ENCODE measurements at places on chromosomes 13 and 19.

- DNase-seq: peak; percentile 54
Observed at GRCh38 chr19:29576046-29576606, 30.0 kb upstream of the POP4 start.

DNA sequence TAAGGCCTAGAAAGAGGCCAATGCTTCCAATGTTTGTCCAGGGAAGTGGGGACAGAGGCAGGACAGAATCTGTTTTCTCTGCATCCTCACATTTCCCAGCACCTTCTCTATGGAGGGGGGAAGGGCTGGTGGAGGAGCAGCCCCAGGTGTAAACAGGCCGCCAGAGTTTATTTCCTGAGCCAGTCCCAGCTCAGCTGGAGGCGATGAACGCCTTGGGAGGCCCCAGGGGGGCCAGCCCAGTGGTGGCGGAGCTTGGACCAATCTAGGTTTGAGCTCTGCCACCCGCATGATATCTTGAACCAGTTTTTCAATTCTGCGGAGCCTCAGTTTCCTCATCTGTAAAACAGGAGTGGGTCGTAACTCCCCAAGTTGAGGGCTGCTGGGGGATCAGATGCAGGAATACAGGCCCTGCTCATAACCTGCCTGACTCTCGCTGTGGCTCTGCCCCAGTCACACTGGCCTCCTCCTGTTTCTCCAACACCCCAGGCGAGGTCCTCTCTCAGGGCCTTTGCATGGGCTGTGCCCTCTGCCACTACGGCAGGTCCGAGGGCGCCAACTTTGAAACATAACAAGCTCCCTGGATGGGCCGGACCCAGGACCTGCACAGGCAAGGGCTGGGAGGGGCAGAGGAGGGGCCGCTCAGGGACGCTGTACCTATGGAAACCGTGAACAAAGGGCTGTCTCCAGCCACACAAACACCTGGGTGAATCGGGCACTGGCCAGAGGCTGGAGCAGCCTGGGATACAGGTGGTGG lies 1.1 kb downstream of the TNFAIP8L1 start:
- no peak for DNase-seq

DNA sequence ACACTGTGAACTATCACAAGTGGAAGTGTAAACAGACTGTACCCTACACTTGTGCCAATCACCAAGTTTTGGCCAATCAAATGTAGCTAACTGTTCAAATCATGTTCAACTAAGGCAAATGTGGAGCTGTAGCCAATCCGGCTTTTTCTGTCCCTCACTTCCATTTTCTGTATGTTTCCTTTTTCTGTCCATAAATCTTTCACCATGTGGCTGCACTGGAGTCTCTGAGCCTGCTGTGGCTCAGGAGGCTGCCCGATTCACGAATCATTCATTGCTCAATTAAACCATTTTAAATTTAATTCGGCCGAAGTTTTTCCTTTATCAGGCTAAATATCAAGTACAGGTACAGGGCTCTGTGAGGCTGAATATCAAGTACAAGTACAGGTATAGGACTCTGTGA lies 216.5 kb downstream of the RFC3 start:
- DNase-seq: no peak

DNA sequence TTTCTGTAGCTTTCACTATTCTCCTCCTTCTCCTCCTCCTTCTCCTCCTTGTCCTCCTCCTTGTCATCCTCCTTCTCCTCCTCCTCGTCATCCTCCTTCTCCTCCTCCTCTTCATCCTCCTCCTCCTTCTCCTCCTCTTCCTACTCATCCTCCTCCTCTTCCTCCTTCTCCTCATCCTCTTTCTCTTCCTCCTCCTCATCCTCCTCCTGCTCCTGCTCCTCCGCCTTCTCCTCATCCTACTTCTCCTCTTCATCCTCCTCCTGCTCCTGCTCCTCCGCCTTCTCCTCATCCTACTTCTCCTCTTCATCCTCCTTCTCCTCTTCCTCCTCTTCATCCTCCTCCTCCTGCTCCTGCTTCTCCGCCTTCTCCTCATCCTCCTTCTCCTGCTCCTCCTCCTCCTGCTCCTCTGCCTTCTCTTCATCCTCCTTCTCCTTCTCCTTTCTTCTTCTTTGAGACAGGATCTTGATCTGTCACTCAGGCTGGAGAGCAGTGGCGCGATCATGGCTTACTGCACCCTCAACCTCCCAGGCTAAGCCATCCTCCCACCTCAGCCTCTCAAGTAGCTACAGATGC lies 36.3 kb downstream of the TRPM4 start:
- DNase-seq: no peak

DNA sequence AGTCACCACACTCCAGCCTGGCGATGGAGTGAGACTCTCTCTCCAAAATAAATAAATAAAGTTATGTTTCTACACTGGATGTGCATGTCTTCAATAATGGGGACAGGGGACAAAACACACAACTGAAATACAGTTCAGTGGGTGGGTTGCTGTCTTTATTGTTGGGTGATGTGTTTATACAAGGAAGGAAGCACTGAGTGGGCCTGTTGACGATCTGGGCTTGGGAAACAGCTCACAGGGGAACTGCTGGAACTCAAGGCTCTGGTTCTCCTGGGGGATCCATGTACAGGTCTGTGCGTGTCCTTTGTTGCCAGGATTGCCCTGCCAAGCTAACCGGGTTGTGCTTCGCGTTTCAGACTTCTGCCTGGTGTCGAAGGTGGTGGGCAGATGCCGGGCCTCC lies 18.9 kb downstream of the SPINT2 start:
- DNase-seq: no peak

- DNase-seq: peak; percentile 17
Observed at GRCh38 chr19:9054765-9055164, 32.1 kb upstream of the OR1M1 start.

DNA sequence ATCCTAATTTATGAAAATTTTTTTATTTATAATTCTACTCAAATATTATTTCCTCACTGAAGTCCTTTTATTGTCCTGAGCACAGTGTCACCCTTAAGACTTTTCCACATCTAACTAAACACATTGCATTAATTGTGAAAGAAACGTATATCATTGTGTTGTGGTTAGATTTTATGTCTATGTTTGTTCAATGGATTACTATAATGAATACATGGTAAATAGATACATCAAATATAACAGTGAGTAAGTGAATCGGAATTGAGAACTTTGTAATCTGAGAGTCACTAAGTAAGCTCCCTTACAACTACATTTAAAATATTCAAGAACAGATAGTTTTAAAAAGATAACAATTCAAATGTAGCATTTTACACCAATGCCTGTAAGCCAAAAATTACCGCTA lies 417.6 kb upstream of the PCDH20 start:
- DNase-seq: no peak

GRCh38 chr19:40581531-40581930 lies 4.9 kb downstream of the SHKBP1 start:
- DNase-seq: no peak

DNA sequence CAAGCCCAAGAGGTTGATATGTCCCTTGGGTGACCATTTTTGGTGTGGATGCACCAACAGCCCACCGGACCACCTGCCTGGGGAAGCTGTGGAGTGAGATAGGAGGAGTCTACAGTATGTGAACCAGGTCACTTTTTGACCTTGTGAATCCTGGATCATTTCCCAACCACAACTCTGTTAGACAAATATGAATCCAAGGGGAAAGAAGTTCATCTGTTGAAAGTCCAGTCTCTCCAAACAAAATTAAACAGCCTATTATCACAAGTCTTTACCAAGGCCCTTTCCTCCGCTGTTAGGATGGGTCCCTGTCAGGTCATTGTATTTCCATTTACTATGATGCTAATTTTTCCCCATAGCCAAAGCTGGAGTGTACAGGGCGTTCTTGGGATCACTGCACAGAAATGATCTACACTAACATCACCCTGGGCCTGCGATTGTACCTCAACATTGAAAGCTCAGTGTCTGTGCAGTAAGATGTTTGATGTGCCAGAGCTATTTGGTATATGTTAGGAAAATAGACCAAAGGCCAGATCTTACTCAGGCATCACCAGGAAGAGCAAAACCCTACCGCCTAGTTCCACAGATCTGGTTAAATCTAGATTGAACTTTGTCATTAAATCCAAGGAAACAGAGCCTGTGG lies 117.1 kb downstream of the STARD13 start:
- DNase-seq: no peak

DNA sequence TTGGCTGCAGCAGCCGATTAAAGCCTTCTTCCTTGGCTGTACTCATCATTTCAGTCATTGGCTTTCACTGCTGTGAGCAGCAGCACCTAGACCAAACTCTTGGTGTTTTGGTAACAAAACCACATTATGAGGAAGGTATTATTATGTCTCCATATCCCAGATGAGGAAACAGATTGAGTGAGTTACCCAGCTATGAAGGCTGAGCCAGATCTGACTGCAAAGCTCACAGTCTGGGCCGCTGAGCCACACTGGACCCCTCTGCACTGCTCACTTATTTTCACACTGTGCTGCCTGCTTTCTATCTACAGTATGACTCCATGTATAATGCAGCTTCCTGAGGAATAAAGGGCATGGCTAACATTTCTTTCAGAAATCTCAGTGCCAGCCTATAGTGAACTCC lies 24.5 kb downstream of the CRYL1 start:
- DNase-seq: no peak

DNA sequence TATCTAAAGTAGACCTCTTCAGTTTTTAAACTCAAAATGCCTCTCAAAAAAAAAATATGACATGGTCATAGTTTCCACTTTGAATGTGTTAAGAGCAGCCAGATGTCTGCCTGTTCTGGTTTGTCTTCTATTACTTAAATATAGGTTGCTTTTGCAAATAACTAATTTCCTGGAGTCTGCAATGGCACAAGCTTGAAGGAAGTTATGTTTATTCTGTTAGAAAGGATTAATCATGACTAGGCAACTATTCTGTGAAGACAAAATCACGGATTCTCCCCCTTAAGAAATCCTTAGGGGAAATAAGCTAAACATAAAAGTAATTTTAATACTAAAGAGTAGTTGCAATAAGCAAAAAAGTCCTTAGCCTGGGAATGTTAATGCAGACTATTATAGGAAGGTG lies 26.3 kb downstream of the SKA3 start:
- no peak for DNase-seq

- peak; percentile 96 for DNase-seq
Observed at GRCh38 chr19:47428177-47428894, 9.0 kb upstream of the MEIS3 start.

DNA sequence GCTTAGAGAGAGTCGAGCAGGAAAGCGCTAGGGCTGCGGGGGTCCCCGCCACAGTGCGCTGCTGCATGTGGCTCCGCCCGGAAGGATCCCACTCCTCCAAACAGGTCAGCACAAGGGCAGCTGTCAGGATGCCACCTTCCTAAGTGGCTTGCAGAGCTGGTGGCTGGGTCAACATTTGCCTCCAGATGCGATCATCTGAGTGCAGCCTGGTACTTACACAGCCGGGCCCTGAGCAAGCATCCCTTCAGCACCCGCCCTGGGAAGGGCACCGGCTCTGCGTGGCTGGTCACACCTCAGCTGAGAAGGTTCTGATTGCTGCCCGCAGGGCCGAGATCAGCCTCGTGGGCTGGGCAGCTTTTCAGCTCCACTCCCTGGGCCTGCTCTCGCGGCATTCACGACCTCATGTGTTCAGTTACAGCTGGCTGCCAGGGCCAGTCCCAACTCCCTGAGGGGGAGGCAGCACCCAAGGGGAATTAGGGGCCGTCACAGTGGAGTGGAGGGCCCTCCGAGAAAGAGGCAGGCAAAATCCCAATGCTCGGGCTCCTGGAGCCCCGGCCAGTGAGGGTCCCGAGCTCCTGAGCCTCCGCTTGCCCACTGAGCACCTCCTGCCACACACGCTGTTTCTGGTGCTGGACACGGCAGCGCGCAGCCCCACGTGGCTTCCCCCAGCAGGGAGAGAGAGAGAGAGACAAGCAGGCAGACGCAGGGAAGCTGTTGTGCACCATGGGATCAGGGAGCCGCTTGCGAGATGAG lies 26.8 kb downstream of the AP1M1 start:
- DNase-seq: peak; percentile 48

GRCh38 chr19:43534816-43535761 lies 2.1 kb downstream of the ZNF575 start:
- DNase-seq: peak; percentile 89

DNA sequence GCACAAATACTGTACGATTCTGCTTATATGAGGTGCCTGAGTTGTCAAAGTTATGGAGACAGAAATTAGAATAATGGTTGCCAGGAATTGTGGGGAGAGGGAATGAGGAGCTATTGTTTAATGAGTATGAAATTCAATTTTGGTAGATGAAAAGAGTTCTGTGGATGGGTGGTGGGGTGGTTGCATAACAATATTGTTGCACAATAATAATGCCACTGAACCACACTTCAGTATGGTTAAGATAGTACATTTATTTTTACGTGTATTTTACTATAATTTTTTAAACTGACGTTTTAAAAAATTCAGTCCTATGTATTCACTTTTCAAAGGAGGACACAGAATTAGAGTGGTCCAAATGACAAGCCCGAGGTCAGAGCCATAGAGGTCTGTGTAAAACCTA lies 1.8 kb upstream of the OXGR1 start:
- no peak for DNase-seq

DNA sequence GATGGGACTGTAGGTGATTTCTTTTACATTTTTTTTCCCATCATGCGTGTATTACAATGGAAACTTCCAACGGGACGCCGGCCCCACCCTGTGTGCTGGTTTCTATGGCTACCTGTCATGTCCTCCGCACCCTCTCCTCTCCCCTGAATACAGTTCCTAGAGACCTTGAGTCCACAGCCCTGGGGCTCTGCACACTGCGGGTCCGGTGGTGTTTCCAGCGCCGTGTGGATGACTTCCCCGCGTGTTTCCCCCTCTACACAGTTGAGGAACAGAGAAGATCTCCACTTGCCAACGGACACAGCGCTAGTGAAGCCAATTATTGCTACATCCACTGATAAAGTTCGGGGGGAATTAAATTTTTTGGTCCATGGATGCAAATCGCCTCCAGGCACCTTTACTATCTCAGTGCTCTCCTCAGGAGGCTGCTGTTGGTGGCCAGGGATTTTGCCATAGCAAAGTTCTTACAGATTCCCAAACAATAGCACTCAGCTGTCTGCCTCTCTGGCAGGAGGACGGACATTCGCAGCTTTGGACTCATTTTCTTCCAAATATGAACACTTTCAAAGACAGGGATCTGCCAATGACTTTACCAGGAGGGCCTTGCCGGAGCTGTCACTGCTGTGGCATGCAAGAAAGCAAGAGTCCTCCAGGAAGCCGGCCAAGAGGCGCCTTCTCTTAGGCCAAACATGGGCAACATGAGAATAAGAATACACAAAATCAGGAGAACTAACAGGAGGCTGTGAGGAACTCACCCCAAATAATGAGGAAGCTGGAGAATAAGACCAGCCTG lies 39.3 kb upstream of the GAS6 start:
- DNase-seq: peak; percentile 12

- DNase-seq: no peak
Observed at GRCh38 chr13:23921451-23921888, 24.2 kb upstream of the C1QTNF9B start.

- no peak for DNase-seq
Observed at GRCh38 chr13:29472332-29472961, 123.0 kb downstream of the SLC7A1 start.
